HCT116 (cell line): ENCODE measurements at places on chromosomes 5 and 9.
A peak's percentile ranks its signal among the peaks of the same experiment; 100 is the strongest.

DNA sequence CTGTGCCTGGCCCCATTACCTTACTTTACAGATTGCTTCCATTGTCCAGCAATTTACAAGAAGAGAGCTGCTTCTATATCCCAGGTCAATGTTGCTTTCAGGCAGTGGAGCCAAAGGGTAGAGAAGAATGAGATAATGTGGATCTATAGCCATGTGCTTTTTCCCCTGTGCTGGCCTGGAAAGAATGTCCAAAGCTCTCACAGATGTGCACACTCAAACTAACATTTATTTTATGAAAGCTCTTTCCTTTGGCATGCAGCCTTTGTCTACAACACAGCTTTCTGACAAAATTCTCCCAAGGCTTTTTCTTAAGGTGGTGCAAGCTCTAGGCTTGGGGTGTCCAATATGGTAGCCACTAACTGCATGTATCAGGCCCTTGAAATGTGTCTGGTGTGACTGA, 217.3 kb downstream of the LRRC70 start:
- no peak for DNase-seq

DNA sequence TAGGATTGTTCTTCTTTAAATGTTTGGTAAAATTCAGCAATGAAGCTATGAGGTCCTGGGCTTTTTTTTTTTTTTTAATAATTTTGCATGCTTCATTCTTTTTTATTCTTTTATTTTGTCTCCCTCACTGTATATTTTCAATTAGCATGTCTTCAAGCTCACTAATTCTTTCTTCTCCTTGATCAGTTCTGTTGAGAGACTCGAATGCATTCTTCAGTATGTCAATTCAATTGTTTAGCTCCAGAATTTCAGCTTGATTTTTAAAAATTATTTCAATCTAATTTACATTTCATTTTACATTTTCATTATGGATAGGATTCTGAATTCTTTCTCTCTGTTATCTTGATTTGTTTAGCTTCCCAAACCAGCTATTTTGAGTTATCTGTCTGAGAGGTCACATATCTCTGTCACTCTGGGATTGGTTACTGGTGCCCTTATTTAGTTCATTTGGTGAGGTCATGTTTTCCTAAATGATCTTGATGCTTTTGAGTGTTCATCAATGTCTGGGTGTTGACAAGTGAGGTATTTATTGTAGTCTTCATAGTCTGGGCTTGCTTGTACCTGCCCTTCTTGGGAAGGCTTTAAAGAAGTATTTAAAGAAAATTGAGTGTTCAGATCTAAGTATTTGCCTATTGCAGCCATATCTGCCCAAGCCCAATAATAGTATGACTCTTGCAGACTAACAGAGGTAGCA, 9.1 kb downstream of the LURAP1L start:
- peak; percentile 24 for DNase-seq

DNA sequence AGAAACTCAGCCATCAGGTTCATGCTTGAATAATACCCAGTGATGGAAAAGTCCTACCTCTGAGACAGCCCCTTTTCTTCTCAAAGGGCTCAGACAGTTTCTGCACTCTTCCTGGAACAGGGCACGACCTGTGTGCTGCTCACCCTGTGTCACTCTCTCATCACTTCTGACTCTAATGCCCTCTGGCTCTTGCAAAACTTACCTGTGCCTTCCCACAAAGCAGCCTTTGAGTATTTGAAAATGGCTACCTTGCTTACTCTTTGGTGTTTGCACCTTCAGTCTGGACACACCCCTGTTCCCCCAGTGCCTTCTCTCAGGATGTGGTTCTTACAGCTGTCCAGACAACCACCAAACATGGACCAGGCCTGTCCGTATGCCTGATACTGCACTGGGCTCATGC, 171.4 kb downstream of the GRIA1 start:
- no peak for DNase-seq

DNA sequence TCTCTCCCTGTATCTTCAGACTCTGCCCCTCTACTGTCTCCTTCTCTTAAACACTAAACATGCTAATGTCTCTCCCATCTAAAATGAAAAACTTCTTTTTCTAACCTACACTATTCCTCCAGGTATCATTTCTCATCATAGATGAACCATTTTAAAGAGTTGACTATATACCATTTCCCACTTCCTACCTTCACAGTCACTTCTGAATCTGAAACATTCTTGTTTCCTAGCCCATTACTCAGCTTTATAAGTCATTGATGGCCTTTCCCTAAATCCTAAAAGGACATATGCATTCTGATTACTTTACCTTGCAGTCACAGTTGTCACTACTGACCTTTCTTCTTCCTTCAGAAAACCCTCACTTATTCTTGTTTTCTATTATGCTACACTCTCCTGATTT, 118.2 kb downstream of the SSBP2 start:
- no peak for DNase-seq

- peak; percentile 56 for DNase-seq
Observed at GRCh38 chr9:127721391-127721821, 5.5 kb downstream of the TTC16 start.

DNA sequence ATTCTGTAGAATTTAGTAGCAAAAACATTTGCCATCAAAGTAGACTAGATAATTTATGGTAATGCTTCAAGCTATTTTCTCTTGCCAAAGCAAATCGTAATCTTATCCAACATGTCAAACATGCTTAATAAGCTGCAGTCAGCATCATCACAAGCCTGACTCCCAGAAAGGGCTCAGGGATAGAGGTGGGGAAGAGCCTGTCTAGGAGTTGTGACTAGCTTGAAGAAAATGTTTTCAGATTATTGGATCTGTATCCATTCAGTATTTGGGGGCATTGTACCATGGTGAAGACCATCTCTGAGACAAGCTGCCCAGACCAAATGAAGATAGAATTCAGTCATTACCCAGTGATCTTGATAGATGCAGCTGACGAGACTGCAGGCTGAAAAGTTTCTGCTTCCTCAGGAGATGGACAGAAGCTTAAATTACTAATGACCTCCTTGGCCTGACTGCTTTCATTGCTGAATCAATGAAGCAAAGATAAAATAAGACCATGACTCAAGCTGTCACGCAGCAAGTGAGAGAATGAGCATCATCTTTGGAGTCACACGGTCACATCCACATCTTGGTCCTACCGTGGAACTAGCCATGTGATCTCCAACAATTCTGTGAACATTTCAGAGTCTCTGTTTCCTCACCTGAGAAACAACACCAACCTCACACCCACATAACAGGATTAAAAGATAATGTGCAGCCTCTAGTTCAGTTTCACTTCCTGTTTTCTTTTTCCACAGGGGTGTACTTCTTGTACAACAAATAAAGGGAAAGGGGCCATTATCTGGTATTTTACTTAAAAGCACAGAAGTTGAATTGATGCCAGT, 9.4 kb downstream of the ERAP2 start:
- no peak for DNase-seq

GRCh38 chr9:33446240-33446945, 1.0 kb downstream of the AQP3 start:
- DNase-seq = no peak
